ENCODE measurements at places on chromosomes 3 and 15.

DNA sequence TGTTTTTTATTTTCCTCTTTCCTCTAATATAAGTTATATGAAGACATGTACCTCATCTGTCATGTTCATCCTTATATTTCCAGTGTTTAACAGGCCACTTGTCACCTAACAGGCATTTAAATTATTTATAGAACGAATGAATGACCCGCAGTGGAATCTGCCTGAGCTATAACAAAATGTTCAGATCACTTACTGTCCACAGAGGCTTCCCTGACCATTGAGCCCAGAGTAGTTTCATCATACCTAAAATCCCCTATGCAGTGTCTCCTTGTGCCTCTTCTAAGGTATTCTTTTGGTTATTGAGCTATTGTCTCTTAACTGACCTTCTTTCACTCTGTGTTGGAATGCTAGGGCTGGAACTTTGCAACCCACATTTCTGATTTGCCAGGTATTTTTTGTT is 748.5 kb downstream of the NTRK3 start:
- no peak for DNase-seq

DNA sequence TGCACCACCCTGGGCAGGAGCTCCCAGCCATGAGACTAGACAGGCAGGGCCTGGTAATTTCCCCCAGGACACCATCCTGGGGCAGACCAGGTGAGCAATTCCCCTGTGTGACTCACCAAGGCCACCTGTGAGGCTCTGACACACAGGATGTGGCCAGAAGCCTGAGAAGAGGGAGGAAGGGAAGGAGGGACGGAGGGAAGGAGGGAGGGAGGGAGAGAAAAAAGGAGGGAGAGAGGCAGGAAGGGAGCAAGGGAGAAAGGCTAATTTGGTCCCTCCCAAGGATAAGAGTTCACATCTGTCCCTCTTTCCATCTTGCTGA is 25.9 kb downstream of the WNT7A start:
- DNase-seq = peak; percentile 50

- no peak for DNase-seq
Measured at GRCh38 chr15:82646250-82647044, 716 bp downstream of the CPEB1 start.

DNA sequence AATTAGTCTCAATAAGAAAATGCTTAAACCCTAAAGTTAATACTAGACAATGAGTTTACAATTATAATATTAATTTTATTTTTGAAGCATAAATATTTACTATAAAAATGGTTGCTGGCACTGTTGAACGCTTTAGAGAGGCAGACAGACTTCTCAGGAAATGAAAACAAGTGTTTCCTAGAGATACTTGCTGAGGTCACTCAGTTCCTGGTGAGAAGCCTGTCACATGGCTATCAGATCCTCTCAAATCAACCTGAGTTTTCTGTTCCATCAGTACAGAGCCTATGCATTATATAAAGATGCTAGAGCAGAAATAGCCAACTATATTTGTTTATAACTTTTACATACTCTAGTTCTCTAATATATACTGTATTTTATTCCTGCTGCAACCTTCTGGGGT is 109.2 kb downstream of the MYO5A start:
- DNase-seq = no peak

DNA sequence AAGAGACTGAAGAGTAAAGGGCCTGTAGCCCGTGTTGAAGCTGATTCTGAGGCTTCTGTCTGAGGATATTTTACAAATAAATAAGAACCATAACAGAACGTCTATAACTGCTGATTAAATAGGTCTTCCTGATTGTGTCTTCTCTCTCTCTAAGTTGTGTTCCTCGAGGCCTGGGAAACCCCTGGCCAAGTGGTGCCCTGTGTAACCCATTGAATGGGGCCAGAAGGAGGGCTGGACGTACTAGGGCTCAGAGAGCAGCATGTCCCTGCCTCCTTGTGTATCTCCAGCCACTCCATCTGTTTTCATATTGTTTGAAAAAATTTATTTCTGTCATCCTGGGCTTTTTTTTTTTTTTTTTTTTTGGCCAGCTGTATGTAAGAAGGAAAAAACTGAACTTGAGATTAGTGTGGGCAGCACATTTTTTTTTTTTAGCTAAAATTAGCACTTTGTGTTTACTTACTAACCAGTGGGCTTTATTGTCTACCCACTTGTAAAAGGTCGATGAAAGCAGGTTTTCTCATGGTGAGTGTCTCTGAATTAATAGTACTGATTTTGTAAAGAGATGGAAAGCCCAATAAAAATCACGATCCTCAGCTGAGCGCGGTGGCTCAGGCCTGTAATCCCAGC is 10.7 kb downstream of the DHX30 start:
- DNase-seq = no peak

- DNase-seq = no peak
Measured at GRCh38 chr3:139198929-139199328, 144.9 kb upstream of the MRPS22 start.

GRCh38 chr15:74144153-74144775 is 13.9 kb downstream of the ISLR2 start:
- peak; percentile 69 for DNase-seq

GRCh38 chr15:38186507-38186906 is 66.1 kb upstream of the SPRED1 start:
- no peak for DNase-seq

DNA sequence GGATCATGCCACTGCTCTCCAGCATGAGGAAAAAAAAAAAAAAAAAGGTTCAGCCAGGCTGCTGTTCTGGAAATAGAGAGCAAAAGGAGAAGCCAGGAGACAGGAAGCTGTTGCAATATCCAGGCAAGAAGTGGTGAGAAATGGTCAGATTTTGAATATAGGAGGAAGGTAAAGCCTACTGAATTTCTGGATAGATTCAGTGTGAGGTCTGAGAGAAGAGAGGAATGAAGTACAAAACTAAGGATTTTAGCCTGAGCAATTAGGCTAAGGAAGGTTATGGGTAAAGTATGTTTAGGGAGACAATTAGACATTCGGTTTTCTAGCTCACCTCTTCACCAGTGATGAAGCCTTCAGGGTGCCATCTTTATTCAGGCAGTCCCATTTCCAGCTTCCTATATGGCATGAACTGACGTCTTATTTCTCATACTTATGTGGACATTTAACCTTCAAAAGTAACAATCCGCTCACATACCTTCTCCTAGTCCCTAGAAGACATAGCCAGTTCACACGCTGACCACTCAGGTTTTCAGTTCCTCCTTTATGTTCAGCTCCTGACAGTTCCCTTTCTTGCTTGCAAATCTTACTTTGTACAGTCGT is 57.2 kb downstream of the KIF9 start:
- DNase-seq = no peak

DNA sequence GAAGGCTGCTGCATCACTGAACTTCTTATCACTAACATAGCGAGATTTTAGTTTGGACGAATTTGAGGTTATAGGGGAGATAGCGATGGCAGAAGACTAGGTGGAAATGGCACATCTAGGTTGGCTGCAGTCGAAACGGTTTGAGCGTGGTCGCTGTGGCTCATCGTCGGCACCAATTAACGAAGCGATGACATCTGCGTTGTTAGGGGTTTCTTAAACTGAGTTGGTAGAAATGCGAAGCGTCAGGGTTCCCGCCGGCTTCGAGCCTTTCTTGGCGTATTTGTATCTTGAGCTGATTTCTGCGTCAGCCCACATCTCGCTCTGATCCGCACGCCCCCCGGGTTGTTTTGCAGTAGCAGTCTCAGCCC is 319 bp downstream of the LNP1 start:
- DNase-seq = no peak
